Left kidney (tissue), 8 donors: ENCODE measurements at places on chromosomes 6 and 20.
A peak's percentile ranks its signal among the peaks of the same experiment; 100 is the strongest.

DNA sequence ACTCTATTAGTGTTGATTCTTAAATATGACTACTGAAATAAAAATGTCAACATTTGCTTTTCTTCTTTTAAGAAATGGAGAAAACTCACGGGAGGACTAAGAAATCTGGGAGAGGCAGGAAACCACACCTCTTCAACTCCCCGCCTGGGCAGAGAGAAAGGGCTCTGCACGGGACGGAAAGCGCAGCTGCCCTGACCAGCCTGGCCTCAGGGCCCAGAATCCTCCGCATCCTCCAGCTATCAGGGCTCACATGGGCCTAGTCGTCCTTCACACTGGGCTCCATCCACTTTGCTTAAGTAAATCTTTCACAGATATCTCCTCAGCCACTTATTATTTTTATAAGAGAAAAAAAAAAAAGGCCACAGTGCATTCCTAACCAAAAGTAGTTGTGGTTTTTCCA lies 215.1 kb downstream of the TBXT start:
- no peak for DNase-seq

DNA sequence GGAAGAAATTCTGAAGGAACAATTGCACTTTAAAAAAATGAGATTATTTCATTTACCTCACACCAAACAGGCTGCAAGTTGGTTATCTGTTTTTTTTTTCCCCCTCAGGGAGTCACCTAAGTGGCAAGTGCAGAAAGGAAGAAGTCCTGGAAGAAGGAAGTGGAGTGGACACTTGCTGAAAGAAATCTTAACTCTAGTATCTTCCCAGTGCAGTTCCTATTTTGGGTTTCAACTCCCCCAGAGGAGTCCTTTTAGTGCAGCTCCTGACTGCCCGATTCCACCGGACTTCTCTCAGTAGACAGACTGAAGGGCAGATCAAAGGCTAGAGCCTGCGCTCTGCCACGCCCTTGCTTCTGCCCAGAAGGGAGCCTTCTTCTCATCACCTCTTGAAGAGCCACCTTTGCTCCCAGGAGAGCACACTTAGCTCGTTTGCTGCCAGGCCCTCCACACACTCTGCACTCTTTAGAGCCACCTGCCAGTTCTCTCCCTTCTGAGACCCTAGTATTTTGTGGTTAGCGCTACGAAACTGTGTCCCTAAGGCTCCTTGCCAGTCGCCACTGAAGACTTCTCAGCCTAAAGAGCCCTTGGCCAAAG lies 4.9 kb downstream of the MTCL3 start:
- DNase-seq: no peak

- DNase-seq: peak; percentile 29
Observed at GRCh38 chr6:144931172-144932035, 646.3 kb downstream of the UTRN start.

- no peak for DNase-seq
Observed at GRCh38 chr20:17614812-17615644, 45.2 kb downstream of the DSTN start.

DNA sequence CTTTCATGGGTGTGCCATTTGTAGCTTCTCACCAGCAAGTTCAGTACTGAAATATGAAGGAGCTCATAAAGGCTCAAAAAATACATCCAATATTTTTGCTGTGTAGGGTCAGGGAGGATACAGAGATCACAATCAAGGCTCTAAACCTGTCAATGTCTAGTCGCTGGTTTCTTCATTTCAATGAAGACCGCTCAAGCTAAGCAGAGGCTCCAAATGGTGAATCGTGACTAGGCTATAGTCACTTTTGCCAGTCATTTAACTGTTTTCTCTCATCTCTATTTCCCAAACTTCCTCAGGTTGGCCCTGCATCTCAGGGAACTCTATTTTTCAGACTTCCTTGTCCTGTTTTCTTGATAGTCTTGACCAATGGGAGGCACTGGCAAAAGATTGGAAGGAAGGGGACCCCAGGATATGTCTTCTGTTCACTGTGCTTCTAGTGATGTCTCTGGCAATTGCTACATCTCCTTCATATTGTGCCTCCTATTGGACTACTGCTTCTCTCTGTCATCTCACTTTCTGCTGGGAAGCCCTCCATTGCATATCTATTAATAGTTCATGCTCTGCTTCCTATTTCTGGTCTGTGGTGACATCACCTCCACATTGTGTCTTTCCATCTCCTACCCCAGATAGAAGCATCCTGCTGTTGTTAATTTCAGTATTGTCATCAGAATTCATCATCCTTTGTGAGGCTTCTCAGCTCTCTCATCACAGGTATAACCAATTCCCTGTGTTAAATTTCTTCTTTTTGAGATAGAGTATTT lies 87.7 kb upstream of the FAM184A start:
- no peak for DNase-seq

DNA sequence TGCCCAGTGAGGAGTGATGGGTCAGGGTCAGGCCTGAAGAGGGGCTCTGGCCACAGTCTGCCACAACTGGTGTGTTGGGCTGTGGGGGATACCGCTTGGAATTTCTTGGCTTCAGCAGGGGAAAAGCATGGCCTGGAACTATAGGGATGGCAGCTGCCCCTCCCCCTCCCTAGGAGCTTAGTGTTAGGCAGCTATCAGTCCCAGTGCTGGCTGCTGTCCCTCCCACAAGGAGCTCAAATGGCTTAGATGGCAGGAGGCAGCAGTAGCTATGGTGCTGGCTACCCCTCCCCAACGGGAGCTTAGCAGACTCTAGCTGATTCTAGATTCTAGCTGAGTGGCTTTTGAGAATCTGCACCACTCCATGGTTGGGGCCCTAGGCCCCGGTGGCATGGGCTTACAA lies 414.5 kb upstream of the HSF2 start:
- no peak for DNase-seq

DNA sequence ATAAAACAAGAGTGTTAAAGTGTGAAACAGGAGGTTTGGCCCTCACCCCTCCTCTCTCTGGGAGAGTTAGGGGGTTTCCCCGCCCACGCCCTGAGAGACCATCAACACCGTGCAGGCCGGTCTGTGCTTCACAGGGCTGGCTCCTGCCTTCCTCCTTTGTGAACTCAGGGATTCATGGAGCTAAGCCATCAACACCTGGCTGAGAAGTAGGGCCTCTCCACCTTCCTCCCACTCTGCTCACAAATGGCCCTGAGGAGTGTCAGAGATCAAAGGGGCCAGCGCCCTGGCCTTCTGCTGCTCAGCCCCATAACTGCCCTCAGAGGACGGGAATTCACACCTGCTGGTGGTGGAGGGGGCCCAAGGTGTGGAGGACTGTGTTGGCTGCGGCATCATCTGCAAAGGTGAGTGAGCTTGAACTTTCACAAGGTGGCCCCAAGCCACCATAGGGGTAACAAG lies 88.6 kb downstream of the PSMB1 start:
- no peak for DNase-seq

DNA sequence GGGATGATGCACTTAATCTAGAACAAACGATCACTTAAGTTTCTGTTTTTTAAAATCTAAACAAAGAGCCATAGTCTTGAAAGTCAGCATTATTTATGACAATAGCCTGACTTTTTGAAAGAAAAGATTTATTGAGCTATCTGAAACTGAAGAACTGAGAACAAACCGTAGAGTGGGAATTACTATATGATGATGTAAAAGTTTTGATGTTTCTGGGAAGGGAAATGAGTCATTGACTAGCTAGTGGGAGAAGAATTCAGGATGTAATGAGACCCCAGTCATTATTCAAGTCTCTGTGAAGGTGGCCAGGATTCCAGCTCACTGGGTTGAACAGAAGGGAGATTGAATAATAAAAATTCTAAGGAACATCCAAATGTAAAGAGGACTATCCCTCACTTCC lies 83.4 kb upstream of the FABP7 start:
- DNase-seq: no peak

DNA sequence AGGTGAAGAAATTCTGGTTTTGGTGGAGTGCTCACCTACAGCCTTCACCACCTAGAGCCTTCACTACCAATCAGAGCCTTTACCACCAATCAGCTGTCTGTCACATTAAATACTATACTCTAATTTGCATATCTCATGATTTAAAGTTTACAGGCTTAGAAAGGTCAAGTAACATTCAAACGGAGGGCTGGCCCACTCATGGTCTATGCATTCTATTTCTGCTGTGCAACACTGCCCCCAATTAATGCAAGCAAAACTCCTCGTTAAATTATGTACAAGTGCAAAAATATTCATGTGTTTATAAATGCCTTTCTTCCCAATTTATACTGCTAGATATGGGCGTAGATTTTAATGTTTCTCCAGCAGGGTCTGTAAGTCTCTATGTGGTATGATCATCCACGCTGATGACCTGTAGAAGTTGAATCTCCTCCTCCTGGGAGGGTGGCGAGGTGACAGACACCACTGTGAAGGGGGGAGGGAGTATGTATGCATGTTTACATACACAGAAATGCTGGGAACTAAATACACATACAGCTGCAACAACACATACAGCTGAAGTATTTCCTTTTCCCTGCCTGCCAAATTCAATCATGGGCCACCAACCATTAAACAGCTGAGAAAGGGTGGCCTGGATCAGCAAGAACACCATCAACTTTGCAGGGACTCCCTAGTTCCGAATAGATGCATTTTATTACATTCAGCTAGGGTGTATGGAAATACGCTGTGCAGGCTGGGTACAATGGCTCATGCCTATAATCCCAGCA lies 13.1 kb downstream of the RRAGD start:
- no peak for DNase-seq

DNA sequence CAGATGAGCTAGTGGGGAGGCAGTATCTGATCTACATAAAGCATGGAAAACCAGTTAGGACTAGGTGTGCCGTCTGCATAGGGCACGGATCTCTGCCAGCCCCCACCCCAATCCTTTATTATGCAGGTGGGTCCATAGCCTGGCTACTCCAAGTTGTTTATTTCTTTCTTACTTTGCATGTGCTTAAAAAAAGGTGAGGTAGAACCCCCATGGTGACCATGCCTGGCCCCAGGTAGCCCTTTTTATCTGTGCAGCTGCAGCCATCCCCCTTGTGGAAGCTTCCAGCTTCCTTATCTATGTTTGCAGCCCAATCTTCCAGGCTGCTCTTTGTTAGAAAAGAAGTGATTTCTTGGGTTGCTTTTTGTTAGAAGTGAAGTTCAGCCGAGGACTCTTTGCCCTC lies 9.0 kb upstream of the TREM2 start:
- no peak for DNase-seq

- no peak for DNase-seq
Observed at GRCh38 chr6:3232017-3232945, 4.8 kb upstream of the TUBB2B start.

GRCh38 chr6:78670156-78670555 lies 197.2 kb upstream of the IRAK1BP1 start:
- no peak for DNase-seq

- no peak for DNase-seq
Observed at GRCh38 chr6:111890988-111891387, 17.7 kb upstream of the FYN start.

DNA sequence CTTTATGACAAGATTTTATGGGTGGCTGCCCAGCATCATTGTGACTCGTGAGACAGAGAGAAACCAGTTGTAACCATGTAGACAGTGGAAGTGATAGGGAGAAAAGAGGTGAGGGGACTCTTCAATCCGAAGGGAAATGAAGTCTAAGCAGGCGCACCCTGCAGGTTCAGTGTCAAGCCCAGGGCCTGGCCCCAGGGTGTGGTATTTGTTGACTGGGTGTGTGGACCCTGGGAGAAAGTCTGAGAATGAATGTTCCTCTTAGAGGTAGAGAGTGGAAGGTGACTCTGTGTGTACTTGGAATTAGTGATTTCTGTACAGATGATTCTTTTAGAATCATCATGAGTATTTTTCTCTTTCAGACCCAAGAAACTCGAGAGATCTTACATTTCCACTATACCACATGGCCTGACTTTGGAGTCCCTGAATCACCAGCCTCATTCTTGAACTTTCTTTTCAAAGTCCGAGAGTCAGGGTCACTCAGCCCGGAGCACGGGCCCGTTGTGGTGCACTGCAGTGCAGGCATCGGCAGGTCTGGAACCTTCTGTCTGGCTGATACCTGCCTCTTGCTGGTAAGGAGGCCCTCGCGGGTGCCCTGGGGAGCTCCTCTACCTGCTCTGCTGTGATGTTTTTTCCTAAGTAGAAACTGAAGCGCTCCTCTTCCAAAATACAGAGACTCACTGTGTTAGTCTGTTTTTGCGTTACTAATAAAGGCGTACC lies 68.0 kb downstream of the PTPN1 start:
- DNase-seq: no peak

- no peak for DNase-seq
Observed at GRCh38 chr20:50128520-50128905, 15.6 kb upstream of the UBE2V1 start.

GRCh38 chr6:2182251-2182650 lies 63.2 kb downstream of the GMDS start:
- no peak for DNase-seq

DNA sequence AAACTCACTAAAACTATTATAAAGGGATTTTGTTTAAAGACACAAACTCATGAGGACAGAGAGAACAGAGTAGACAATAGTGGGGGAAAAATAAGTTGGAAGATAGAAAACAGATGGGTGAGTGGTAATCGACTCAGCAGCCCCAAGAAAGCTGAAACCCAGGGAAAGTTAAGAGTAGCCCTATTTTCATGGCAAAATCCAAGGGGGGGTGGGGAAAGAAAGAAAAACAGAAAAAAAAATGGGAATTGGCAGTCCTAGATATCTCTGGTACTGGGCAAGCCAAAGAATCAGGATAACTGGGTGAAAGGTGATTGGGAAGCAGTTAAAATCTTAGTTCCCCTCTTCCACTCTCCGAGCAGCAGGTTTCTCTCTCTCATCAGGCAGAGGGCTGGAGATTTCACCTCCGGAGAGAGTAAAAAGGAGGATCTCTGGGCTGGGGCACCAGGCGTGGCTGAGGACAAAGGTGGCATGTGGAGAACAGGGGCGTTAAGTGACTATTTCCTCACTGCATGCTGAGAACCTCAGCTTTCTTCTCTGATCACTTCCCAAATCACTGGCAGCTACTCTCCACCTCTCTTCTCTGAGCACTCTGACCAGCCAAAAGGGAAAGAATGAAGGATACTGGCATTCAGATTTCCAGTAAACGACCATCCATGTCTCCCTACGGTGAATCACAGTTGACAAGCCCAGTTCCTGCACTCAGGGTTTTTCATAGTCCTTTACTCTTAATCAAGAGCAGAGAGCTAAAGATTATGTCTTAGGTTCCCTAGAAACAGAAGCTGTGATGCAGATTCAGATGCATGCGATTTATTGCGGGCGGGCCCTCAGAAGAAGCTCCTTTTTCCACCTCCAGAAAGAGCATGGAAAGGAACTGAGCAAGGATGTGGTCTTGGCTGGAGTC lies 7.3 kb upstream of the RNF24 start:
- DNase-seq: no peak

DNA sequence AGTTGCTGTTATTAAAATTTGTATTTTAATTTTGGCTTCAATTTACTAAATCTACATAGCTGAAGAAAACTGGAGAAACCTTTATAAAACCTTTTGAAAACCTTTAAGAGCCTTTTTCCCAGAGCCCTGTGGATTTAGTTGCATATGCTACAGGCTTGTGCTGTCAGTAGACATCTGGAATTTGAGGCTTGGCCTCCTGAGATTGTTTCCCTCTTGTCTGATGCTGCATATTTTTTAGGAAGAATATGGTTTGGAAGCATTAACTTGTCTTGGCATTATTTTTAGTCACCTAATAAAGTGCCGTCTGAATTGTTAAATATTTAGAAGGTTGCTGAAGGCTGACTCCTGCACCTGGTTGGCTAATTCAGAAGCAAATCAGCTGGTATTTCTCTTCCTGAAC lies 369.4 kb downstream of the UTRN start:
- DNase-seq: no peak

GRCh38 chr6:141492521-141493284 lies 640.0 kb upstream of the GJE1 start:
- no peak for DNase-seq

- no peak for DNase-seq
Observed at GRCh38 chr6:144294016-144294415, 8.9 kb downstream of the UTRN start.
